ENCODE measurements at places on chromosomes 13 and 19. TPM values are rescaled to one million over a fixed set of nuclear protein-coding genes. Genes with fewer than 3 reads are reported as not detected.

GRCh38 chr19:11377237-11377636, 2.8 kb downstream of the SWSAP1 start:
- peaks cover 15% of the 10 kb centered on the region for H3K36me3 ChIP-seq
- H3K27me3 ChIP-seq, result no peaks in the 10 kb centered on the region
- peaks cover 43% of the 10 kb centered on the region for H3K4me1 ChIP-seq
- H3K27ac ChIP-seq, result no peak overlapping the region

DNA sequence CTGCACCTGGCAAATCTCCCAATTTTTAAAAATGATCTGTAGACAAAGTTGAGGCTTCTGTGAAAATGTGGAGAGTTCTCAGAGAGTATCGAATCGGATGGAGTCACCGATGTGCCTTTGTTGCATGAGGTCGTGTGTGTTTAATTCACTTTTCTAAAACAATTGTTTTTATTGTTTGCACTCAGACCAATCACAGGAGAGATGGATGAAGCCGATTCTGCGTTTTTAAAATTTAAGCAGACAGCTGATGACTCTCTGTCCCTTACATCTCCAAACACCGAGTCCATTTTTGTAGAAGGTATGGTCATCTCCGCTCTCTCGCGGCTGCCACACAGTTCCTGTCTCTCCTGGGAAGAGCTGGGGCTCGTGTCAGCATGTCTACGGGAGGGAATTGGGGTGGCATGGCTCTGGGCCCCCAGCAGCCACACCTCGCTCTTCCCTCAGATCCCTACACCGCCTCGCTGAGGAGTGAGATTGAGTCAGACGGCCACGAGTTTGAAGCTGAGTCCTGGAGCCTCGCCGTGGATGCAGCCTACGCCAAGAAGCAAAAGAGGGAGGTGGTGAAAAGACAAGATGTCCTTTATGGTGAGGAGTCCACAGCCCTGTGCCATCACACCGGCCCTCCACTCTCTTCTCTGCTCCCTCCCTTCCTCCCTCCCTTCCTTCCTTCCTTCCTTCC, 47.2 kb downstream of the PEX11G start:
- no peaks in the 10 kb centered on the region for H3K4me1 ChIP-seq
- H3K36me3 ChIP-seq, result peaks cover 32% of the 10 kb centered on the region
- H3K27me3 ChIP-seq, result no peaks in the 10 kb centered on the region
- H3K4me3 ChIP-seq, result no peak overlapping the region

DNA sequence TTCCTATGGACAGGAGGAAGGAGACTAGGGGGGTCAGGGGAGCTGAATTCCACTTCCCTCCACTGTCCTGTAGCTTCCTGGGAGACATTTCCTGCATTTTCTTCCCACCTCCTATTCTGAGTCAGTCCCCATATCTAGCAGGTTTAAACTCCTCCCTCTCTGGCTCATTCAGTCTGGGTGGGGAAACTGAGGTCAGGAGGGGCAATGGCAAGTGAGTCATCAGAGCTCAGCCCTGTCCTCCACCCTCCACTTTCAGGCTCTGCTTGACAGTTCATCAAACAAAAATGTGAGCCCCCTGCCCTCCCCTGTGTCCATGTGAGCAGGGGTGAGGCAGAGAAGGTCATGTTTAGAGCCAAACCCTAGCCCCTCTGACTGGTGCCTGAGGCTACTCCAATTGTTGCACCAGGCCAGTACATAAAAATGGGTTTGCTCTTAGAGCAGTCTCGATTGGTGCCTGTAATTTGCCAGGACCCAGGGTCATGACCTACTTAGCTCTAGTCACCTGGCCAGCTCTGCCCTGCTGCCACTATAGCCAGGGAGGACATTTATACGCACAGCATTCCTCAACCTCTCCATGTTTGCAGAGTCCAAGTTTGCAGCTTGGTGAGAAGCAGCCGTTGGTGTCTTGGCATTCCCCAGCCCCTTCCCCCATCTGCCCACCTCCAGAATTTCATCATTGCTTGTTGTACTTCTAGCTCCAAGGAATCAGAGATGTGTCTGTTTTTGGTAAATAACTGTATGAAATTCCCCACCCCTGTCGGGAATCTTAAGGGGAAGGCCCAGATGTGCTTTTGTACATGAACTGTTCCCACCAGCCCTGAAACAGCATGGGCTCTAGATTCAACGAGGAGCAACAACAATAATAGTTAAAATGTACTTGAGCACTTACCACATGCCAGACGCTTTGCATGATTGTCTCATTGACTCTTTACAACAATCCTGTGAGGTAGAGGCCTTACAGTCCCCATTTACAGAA, 20.7 kb downstream of the SAMD4B start:
- no peaks in the 10 kb centered on the region for H3K27me3 ChIP-seq
- H3K36me3 ChIP-seq, result peaks cover 20% of the 10 kb centered on the region
- DNase-seq, result no peak
- H3K4me1 ChIP-seq, result peaks cover 2% of the 10 kb centered on the region
- H3K4me3 ChIP-seq, result no peak overlapping the region
- H3K27ac ChIP-seq, result no peak overlapping the region

Gene CD79A
- total RNA-seq, result 4.0 TPM

DNA sequence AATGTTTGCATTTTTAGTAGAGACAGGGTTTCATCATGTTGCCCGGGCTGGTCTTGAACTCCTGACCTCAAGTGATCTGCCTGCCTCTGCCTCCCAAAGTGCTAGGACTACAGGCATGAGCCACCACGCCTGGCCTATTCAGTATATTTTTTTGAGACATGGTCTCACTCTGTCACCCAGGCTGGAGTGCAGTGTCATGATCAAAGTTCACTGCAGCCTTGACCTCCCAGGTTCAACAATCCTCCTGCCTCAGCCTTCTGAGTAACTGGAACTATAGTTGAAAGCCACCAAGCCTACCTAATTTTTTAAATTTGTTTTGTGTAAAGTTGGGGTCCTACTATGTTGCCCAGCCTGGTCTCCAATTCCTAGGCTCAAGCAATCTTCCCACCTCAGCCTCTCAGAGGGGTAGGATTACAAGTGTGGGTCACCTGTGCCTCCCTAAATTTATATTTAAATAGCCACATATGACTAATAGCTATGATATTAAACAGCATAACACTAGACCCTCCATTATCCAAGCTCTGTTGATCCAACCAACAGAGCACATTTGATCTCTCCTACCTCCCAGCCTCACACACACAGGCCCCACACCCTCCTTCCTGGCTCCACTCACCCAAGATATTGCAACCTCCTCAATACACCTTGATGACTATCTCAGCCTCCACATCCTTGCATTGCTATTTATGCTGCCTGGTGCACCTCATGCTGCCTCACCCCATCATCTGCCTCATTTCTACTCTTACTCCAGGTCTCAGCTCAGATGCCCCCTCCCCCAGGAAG, 2.1 kb upstream of the CEACAM19 start:
- no peak overlapping the region for H3K27ac ChIP-seq
- H3K36me3 ChIP-seq, result no peaks in the 10 kb centered on the region
- no peaks in the 10 kb centered on the region for H3K4me1 ChIP-seq
- no peak for DNase-seq
- H3K27me3 ChIP-seq, result no peaks in the 10 kb centered on the region
- H3K4me3 ChIP-seq, result no peak overlapping the region

All from activated CD8-positive, alpha-beta memory T cell treated with anti-CD3 and anti-CD28 coated beads, Interleukin-2, amount 10 ng/mL, durations not matched to agents 7 days and 5 days (primary cell).